Amniotic stem cell (primary cell): ENCODE measurements at places on chromosomes 1 and 21.

GRCh38 chr1:31977385-31978131, 36.1 kb upstream of the KHDRBS1 start:
- no peak for DNase-seq

GRCh38 chr1:216616425-216616824, 106.8 kb downstream of the ESRRG start:
- no peak for DNase-seq

DNA sequence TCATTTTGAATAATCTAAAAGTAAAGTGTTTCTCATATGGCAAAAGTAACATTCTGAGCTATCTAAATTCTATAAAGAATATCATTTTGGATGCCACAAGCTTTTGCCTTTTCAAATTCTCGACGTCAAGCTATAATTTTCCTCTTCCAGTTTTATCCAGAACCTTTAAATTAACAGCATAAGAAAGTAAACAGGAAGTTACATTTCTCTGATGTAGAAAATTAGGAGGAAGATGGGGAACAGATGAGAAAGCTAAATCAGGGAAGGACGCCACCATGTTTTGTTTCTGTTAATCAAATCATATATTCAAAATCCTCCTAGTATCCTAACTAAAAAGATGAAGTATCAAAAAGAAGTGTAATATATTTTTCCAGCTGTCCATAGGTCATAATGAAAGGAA, 8.8 kb upstream of the CAMSAP2 start:
- no peak for DNase-seq

DNA sequence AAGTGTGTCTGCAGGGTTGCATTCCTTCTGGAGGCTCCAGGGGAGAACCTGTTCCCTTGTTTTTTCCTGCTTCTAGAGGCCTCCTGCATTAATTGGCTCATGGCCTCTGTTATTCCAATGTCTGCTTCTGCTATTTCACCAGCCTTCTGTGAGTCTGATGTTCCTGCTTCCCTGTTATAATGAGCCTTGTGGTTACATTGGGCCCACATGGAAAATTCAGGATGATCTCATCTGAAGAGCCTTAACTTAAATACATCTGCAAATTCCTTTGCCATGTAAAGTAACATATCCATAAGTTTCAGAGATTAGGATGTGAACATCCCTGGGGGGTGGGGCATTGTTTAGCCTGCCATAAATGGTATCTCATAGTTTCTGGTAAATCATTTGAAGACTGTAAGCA, 181.1 kb downstream of the RWDD3 start:
- no peak for DNase-seq

- DNase-seq, result no peak
Observed at GRCh38 chr1:40243351-40243750, 4.4 kb upstream of the TMCO2 start.
